ENCODE measurements at places on chromosomes 7 and 10.

DNA sequence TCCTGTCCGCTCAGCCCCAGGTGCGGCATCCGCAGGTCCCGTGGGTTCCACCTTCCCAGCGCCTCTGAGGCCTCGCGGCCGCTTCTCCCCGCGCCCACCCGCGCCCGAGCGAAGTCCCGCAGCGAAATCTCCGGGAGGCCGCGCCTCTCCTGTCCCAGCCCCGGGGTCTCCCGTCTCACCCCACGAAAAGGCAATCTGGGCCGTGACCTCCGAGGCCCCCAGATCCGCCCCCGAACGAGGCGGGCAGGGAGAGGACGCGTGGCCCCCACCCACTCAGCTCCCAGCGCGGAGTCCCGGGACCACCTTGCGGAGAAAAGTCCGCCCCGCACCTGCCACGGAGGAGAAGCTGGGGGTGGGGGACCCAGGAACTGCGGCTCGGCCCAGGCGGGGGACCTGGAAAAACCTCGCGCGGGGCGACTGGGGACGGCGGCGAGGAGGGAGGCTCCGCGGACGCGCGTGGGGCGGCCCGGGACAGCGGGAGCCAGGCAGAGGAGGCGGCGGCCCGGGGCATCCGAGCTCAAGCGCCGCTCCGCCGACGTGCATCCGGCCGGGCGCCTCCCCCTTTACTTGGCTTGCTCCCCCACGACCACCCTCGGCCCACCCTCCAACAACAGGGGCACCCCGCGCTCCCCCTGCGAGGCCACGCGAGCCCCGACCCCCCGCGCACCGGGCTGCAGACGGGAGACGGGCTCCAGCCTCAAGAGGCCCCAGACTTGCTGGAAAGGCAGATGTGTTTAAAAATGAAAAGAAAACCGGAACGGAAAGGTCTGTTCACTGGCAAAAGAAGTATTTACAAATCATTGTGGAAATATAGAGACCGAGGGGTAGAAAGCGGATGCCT is 33.0 kb upstream of the RNF32 start:
- no peak for DNase-seq

GRCh38 chr7:19121977-19122588 is 4.6 kb upstream of the TWIST1 start:
- no peak for DNase-seq

GRCh38 chr10:110508806-110509544 is 11.3 kb downstream of the DUSP5 start:
- DNase-seq, result no peak

DNA sequence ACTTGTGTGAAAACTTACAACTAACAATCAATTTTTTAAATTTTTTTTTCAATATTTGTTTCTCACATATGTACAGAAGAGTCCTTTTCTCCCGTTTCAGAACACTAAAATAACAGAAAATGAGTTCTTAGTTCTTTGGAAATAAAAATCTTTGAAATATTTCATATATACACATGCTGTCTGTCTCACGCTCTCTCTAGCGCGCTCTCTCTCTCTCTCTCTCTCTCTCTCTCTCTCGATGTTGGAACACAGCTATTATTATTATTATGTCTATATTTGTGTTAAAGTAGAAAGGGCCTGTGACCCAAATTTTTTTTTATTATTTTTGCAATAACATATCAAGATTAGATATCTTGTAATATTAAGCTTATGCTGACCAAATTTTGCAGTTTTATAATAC is 96.9 kb upstream of the GATA3 start:
- no peak for DNase-seq

GRCh38 chr10:132304756-132305509 is 2.8 kb downstream of the STK32C start:
- no peak for DNase-seq

DNA sequence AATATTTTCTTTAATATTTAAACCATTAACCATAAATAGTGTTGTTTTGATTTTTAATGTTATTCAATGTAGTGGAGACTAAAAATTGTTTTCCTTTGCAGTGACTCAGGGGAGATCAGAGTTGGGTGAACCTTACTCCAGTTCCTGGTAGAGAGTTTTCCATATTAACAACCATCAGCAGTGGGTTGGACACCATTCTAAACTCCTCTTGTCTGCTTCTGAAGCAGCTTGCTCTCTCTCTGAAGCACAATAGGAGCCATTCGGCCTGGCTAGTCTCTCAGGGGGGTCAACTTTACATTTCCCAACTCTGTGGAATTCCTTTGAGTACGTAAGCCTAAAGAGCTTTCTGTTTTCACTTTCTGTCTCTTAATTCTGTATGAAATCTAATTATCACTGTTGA is 9.4 kb upstream of the NRG3 start:
- no peak for DNase-seq

DNA sequence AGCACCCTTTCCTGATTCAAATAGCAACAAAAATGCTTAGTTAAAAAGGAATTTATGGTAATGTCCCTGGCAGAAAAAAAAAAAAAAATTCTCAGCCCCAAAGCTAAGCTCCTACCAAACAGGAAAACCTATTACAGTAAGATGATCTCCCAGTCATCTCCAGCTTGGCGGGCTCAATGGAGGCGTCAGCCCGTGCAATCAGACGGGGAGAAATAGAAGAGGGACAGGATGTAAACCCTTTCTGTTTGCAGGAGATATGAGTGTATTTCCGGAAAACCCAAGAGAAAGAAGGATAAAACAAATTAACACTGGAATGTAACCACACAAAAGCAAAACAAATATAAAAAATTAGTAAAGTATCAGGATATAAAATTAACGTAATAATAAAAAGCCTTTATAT is 242.8 kb downstream of the TCERG1L start:
- DNase-seq, result no peak

DNA sequence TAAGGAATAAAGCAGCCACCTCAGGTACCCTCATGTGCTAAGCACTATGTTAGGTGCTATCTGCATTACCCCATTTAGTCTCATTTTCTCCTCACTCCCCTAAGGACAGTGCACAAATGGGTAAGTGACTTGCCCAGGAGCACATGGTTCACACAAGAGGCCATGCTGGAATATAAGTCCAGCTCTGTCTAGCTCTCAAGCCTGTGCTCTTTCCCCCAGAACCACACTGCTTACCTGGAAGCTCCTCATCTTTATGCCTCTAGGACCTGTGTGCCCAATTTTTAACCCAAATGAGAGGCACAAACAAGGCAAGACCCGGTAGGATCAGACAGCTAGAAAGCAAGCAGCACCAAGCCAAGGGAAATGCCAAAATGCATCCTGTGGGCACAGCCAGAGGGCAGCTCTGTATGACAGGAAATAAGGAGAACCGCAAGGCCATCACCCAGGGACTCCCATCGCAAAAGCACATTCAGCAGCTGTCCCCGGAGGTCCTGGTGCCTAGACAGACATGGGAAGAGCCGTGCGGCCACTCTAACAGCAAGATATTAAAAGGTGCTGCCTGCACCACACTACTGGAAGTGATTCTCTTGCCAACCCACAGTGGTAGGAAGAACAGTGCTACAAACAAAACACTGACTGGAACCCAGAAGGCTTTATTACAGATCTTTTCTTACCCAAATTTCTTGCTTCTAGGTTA is 88.1 kb downstream of the GSAP start:
- no peak for DNase-seq

- no peak for DNase-seq
These were observed 339.2 kb upstream of the MEOX2 start for GRCh38 chr7:16025696-16026095.

GRCh38 chr10:70662362-70663220 is 9.7 kb upstream of the ADAMTS14 start:
- no peak for DNase-seq

- DNase-seq, result peak; percentile 38
These were observed 56.5 kb upstream of the PCGF5 start for GRCh38 chr10:91163869-91164474.

DNA sequence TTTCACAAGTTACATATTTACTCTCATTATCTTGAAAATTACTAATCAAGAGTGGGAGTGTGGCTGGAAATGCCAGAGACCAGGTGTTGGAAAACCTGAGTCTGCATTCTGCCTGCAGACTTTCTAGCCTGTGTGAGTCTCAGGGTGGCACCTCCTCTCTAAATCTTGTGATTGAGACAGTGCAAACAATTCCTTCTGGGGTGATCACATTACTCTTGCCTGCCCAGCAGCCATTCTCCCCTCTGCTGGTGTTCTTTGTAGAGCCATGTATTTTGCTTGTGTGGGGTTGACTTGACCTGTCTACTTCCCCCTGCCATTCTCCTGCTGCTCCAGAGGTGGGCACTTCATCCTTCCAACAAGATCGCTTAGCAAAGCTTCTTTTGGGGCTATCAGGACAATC is 101.1 kb downstream of the RAPGEF5 start:
- DNase-seq, result no peak

DNA sequence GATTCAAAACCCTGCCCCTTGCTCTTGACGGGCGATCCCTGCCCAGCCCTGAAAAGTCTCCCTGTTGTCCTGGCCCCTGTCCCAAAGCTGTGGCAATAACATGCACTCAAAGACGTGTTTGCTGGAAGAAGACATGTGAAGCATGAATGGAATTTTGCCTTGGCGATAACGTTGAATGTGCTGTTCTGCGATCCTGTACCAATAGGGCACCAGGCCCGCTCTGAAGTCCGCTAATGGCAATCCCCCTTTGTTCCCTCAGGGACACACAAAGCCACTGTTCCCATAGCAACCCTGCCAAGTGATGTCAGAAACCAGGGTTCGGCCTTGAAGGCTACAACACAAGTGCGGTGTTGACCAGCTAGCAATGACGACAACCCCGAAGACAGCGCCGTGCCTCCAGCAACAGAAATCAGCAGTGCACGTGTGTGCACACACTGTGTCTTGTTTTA is 284.6 kb downstream of the KLF6 start:
- DNase-seq, result no peak

GRCh38 chr10:28981007-28981406 is 303.7 kb downstream of the BAMBI start:
- no peak for DNase-seq

DNA sequence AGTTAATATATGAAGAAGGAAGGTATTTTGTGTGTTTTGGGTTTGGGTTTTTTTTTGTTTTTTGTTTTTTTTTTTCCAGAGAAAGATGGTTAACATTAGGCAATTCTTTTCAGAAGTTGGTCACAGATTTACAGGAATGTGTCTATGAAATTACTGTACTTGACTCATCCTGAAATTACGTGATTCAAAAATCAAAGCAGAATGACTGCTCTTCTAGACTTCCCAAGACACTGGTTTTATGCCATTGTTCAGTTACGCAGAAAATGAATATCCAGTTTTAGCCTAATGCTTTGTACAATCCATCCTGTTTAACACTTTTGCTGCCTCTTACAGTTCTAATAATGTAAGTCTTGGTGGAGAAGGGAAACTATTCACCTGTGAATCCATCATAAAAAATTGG is 39.7 kb upstream of the CELF2 start:
- DNase-seq, result no peak

GRCh38 chr10:75029857-75030256 is 81.6 kb upstream of the SAMD8 start:
- no peak for DNase-seq

DNA sequence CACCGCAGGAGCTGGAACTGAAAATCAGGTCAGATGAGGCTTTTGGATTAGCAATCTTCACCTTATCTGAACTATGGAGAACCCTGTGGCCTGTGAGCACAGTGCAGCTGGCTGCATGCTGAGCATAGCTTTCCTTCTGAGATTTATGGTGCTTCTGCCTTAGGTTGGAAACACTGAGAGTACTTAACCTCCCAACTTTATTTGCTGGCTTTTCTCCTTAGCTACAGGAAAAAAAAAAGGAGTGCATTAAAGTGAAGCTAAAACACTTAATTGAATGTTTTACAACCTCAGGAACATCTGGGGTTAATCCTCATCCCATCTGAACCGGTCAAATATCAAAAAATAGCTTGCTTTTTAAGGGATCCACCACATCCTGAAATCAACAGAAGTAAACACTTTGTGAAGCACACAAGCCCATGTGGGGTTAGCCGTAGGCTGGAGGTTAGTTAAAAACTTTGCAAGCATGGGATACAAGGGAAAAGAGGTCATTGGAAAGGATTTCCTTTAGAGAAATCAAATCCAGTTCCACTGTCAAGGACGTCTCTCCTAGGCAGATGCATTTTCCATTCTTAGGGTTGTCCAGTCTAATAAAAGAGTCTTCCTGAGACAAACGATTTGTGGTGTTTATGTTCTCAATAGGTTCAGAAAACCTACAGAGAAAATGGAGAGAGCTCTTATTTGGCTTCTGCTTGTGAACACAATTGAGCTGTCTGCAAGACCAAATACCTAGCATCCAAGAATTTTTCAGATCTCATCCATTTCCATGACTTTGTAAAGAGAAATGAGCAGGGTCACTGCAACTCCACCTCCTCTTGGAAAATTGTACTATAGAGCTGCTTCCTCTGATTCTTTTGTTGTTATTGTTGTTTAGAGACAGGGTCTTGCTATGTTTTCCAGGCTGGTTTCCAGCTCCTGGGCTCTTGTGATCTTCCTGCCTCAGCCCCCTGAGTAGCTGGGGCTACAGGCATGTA is 470.4 kb upstream of the IGFBP3 start:
- no peak for DNase-seq

GRCh38 chr7:32605032-32605431 is 109.7 kb downstream of the AVL9 start:
- no peak for DNase-seq

GRCh38 chr10:132205650-132206376 is 19.1 kb downstream of the DPYSL4 start:
- DNase-seq, result no peak

GRCh38 chr7:1119201-1119600 is 31.3 kb downstream of the GPER1 start:
- no peak for DNase-seq

- no peak for DNase-seq
These were observed 167.4 kb downstream of the IMMP2L start for GRCh38 chr7:111394891-111395290.

DNA sequence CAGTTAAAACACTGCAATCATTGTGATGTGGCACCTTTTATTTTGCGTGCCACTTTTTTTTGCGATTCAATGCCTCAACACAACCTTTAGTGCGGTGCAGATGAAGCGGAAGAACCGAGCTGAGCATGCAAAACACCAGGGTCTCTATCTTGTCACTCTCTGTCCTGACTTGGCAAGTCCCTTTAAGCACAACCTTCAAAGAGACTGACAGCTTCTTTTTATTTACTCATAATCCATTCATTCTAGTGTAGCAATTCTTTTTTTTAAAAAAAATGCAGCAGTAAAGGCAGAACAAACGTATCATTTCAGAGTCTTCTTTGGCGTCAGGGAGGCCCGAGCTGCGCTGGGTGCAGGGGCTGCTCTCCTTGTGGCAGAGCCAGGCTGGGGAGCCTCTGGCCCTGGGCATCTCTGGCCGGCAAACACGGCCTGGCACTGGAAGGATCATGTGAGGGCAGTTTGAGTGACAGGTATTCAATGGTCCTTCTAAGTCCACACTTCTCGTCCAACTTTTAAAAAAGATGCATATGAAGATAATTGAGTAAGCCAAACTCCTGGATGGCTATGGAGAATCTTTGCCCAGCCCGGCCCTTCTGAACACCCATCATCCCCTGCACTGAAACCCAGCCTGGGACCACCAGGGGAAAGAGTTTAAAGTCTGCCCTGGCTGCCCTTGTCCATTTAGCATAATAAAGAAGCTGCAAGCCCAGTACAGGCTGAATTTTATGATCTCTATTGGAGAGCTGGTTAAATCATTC is 3.9 kb downstream of the PTF1A start:
- no peak for DNase-seq

Measured in stimulated activated CD4-positive, alpha-beta T cell treated with anti-CD3 and anti-CD28 coated beads, Interleukin-1b, Interleukin-23, amount 100 ng/mL, for 1 hour (primary cell).